ENCODE measurements at places on chromosomes 5 and 9.

DNA sequence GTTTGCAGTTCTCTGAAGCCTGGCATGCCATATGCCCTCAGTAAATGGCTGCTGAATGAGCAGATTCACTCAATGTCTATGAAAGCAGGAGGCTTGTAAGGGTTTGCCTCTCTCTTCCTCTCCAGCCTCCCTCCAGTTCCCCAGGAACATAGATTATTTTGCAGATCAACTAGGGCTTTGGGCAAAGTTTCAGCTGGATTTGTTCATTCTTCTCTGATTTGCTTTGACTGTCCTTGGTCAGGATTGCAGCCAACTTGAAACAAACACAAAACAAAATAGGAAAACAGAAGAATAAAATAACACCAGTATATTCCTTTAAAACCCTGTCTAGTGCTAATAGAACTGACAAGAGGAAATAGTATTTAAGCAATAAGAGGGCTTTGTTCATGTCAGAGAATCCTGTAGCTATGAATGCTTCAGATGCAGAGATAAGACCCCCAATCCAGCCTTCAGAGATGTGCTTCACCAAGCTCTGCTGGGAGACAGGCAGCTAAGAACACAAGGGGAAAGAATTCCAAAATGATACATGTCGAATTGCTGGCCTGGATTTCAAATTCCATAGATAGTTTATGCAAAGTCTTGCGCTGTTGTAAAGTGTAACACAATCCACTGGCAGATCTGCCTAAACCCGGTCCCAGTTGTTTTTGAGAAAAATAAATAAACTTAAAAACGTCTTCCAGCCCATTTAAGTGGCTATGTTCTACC lies 174.3 kb downstream of the PAPPA start:
- DNase-seq = no peak

GRCh38 chr9:16884373-16884772 lies 13.9 kb upstream of the BNC2 start:
- no peak for DNase-seq

DNA sequence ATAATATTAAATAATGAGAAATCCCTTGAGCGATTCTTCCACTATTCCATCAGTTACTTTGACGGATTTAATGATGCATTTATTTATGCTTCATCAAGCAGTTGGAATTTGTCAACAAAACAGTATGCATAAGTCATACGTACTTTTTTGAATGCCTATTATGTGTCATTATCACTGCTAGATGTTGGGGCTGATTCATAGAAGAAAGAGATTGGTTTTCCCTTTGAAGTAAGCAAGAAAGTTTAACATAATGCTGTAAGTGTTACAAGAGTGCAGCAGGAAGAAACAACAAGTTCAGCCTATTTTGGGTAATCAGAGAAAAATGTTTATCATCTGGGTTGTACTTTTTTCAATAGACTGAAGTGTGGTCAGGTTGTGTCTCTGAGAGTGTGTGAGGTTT lies 121.2 kb upstream of the RANBP3L start:
- no peak for DNase-seq

DNA sequence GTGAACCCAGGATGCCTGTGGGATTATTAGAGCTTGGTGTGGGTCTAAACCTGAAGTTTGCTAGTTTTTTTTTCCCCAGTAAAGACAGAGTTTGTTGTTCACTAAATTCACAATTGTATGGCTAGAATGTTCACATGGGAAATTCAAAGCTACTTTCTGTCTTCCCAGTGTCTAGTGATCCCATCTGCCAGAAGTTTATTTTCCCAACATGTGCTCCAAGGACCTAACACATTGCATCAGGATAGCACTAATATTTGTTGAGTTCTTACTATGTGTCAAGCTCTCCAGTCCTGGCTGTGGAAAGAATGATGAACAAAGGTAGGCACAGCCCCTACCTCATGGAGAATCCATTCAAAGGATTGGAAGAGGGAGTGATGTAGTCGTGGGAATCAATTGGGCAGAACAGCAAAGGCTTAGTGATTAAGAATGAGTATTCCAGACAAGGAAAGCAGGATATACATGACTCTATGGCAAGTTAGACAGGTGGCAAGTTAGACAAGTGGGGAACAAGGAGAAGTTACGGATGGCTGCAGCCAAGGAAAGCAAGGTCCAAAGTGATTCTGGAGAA lies 521.5 kb upstream of the WWC1 start:
- DNase-seq = no peak

DNA sequence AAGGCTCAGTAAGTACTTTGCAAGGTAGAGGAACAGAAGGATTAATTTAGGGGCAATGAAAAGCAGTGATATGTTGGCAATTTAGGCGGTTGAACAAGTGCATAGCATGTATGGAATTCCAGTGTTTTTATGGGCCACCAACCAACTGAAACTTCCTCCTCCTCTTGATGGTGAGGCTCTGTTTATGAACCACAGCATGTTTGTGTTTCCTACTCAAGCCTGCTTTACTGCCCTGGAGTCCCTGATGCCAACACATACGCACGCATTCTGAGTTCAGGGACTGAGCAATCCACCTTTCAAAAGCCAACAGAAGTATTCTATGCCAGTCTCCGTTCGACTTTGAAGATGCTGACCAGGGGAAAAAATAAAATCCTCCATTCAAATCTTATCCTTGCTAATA lies 417.5 kb downstream of the EFNA5 start:
- no peak for DNase-seq

GRCh38 chr9:3308609-3309008 lies 217.2 kb downstream of the RFX3 start:
- no peak for DNase-seq

GRCh38 chr5:14097998-14098471 lies 45.1 kb upstream of the TRIO start:
- no peak for DNase-seq

DNA sequence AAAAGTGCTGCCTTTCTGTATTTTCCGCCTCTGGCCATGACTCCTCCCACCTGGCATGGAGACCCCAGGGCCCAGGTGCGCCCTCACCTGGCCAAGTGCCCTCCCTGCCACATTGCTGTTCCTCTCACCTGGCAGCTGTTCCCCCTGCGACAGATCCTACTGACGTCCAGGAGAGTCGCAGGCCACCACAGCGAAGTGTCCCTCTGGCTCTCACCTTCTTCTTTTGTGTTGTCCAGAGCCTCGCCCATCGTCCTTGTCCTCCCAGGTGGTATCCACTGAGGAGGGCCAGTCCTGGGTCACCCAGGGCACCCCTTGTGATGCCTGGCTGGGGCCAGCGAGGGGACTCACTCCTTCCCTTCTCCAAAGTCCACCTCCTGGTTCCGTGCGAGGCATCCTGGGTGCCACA lies 2.6 kb downstream of the NKD2 start:
- no peak for DNase-seq

GRCh38 chr5:1750469-1750868 lies 49.2 kb downstream of the MRPL36 start:
- DNase-seq = no peak

DNA sequence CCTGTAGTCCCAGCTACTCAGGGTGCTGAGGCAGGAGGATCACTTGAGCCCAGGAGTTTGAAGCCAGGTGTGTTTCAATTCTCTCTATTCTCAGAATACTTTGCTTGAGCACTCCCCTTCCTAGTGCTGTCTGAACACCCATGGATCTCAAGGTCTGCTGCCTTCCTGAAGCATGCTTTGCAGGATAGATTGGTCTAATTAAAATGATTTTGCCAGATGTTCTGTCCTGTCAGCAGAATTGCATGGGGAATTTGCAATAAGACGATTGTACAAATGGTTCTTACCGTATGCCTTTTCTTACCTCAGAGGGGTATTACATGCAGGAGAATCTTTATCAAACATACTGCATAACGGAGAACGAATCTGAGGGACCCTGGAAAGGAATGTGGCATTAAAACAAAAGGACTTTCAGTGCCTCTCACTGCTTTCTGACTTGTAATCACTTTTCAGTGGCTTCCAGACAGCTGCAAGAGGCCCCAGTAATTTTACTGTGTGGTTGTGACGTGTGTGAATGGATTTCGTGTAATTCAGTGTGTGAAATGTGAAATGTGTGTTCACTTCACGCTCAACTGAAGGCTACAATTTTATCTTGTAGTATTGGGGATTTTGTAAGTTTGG lies 587.2 kb upstream of the SEMA6A start:
- no peak for DNase-seq

All from stimulated activated CD8-positive, alpha-beta memory T cell treated with anti-CD3 and anti-CD28 coated beads, Interleukin-15, amount 100 ng/mL, for 1 hour (primary cell).